ENCODE measurements at places on chromosomes 6 and 20.
A peak's percentile ranks its signal among the peaks of the same experiment; 100 is the strongest.

- no peak for DNase-seq
Measured at GRCh38 chr6:11586536-11586935, 49.0 kb downstream of the TMEM170B start.

- no peak for DNase-seq
Measured at GRCh38 chr6:16670183-16670582, 91.1 kb downstream of the ATXN1 start.

DNA sequence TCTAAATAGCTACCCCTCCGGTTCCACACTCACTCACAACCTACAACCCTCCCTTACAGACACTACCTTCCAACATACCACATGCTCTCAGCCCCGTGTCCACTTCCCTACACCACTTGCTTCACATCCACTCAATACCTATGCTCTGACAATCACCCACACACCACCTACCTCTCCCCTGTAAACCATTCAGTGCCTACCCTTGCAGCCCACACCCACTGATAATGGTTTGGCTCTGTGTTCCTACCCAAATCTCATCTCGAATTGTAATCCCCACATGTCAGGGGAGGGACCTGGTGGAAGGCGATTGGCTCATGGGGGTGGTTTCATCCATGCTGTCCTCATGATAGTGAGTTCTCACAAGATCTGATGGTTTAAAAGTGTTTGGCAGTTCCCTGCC is 9.8 kb upstream of the ZNF343 start:
- DNase-seq = no peak

GRCh38 chr6:51617751-51618150 is 469.7 kb downstream of the PKHD1 start:
- no peak for DNase-seq

GRCh38 chr6:122429323-122429722 is 29.9 kb downstream of the HSF2 start:
- DNase-seq = no peak

- DNase-seq = no peak
Measured at GRCh38 chr6:65671922-65672321, 35.1 kb downstream of the EYS start.

DNA sequence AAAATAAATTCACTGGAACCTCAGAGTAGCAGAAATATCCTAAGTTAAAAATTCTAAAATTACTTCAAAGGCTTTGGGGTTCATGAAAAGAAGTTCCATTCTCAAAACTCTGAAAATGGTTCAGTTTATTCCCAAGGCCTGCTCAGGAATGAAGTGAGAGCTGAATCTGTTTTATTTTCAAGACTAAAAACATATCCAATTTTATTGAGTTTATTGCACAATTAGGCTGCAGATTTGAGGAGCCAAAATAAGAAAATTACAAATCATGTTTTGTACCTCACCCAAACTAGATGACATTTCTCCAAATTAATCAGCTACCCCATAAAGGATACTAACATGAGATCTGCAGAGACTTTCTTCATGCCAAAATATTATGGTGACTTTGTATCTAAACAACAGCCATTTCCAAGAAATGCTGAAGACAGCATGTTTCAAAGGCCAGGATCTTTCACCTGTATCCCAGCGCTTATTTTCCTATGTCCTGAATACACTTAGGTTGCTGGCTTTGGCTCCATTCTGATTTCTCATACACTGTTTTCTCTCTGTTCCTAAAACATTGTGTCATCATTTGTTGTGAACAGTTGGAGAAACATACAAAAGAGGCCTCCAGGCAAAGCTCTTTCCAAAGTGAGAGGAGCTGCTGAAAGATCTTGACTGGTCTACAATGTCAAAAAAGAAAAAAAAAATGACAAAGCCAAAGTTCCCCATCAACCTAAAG is 85.7 kb upstream of the F13A1 start:
- DNase-seq = no peak

- DNase-seq = no peak
Measured at GRCh38 chr6:16735014-16735413, 26.2 kb downstream of the ATXN1 start.

DNA sequence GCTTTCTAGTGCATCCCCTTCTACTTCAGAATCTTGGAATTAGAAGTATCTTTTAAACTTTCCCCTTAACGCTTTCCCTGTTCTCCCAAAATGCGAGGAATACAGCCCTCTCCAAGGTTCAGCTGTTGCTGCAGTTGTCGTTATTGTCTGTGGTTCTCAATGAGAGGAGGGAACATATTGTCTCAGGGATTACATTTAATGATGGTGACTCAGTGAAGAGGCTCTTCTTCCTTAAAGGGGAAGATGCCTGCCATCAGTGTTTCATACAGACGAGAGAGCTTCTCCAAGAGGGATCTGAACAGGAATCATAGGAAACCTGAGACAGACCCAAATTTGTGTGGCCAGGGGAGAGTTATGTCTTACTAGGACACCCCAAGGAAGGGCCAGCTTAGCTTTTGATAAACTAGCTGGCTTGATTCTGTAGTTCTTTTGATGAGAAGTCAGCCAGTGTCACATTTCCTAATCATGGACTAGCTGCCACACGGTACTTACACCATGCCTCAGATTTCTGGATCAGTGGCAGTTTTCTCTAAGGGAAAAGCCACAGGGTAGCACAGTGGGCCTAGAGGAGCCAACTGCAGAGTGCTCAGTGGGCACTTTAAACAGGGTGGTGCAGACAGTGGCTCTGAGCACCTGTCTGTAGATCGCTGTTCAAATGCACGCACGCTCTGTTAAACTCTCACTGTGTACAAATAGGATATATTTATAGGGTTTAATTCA is 59.7 kb upstream of the TMEM181 start:
- DNase-seq = no peak

GRCh38 chr20:47317127-47317895 is 39.2 kb downstream of the ZMYND8 start:
- no peak for DNase-seq

DNA sequence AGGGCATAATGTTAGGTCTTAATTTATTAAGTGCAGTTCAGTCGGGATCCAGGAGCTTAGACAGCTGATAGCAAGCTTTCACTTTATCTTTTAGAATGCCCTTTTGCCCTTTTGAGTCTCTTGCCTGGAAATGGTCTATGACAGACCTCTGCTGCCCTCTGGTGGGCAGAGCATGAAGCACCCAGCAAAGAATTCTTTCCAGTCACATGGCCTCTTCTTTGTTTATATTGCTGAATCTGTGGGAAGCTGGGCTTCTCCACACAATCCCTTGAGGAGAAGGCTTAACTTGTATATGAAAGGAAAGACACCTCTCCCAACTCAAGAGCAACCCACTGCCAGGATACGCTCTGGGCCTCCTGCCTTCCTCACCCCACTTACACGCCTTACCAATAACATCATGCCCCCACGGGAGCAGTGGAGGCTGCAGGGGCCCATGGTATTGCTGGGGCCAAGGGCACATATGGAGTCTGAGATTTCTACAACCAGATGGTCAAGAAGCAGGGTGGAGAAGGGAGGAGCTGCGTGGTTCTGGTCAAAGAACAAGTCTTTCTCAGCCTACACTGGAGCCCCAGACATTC is 20.4 kb downstream of the WFDC3 start:
- DNase-seq = peak; percentile 14
